ENCODE measurements at places on chromosomes 11 and 22. TPM values are rescaled to one million over a fixed set of nuclear protein-coding genes. Genes with fewer than 3 reads are reported as not detected.

GRCh38 chr11:41786087-41786486 lies 326.6 kb upstream of the LRRC4C start:
- no peak for DNase-seq

DNA sequence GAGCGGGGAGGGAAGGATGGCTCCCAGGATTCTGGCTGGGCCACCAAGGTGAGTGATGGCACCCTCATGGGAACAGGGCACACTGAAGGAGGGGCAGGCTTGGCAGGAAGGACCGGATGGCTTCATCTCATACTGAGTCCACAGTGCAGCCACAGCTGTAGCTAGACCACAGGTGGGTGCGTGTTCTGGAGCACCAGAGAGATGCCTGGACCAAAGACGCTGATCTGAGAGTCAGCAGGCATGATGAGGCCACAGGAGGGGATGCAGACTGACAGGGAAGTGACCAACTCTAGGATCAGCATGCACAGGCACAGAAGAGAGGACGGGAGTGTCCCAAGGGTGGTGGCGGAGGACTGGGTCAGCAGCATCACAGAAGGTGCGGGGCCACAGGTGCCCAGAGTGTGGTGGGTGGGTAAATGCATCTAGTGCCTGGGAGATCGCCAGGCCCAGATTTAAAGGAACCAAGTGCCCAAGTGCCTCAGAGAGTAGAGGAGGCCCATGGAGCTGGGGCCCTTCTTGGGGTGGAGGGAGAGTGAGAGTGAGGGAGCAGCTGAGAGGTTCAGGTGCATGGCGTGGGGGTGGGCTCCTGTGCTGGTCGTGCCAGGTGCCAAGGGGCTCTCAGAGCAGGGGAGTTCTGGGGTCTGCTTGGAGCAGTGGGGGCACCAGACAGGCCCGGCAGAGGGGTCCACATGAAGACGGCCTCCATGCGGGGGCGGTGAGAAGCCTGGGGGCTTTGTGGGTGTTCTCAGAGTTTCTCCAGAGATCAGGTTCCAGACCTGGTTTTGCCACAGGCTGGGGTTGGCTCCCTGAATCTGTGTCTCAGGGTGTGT lies 113.7 kb downstream of the CEP164 start:
- DNase-seq: no peak

GRCh38 chr11:94954753-94955152 lies 18.6 kb downstream of the CWC15 start:
- no peak for DNase-seq

The TIMP3 gene
- total RNA-seq: 2.2 TPM

DNA sequence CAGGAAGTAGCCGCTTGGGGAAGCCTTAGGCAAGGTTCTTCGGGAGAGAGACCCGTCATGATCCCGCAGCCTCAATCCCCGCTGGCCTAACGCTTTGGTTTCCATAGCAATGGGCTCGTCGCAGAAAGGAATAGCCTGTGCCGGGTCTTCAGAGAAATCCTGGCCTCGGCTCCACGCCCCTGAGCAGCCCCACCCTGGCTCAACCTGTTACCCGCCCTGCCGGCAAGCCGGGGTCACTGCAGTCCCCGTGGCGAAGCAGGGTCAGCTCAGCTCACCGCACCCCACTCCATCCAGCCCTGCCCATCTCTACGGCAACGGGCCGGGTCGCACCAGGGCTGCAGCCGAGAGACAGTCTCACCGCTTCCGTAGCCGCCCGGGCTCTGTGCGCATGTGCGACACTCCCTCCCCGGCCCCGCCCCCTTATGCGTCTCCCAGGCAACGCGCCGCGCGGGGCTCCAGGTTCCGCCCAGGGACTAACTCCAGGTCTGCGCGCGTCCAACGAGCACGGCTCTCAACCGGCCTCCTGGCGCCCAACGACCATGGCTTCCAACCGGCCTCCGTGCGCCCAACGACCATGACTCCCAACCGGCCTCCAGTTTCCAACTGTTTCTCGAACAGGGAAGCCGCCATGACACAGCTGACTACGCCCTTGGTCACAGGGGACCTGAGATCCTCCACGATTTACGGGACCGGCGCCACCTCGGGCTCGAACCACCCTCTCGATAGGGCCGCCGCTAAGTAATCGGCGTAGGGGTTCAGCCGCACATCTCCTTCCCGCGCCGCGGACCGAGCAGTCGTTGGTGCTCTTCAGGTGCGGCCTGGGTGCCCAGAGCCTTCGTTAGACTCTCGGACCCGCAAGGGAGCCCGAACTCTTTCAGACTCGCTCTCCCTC lies at the start of gene DUSP18:
TSS of gene DUSP18 (minus strand) at position 382 of the 892 bp plus-strand sequence. CDS start 3,872 bp downstream, outside the sequence.
- DNase-seq: peak; percentile 81

The TTLL1 gene
- 4.3 TPM for total RNA-seq

Data from HCT116 (cell line).